ENCODE measurements at places on chromosomes 1 and 21.
A peak's percentile ranks its signal among the peaks of the same experiment; 100 is the strongest.

DNA sequence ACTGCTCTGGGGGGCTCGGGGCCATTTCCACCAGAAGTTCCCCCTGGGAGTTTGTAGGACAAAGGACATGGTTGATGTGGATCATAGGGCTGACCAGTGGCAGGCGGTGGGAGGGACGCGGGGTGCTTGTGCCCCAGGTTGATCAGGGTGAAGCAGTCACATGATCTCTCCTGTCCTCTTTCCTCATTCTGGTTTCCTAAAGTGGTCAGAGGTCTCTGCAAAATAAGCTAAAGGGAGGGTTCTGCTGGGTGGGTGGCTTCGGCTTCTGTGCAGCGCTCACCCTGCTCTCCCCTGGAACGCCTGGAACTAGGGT is 9.2 kb downstream of the PDXK start:
- no peak for DNase-seq

- no peak for DNase-seq
These were observed 486.9 kb upstream of the USP24 start for GRCh38 chr1:55702064-55702463.

DNA sequence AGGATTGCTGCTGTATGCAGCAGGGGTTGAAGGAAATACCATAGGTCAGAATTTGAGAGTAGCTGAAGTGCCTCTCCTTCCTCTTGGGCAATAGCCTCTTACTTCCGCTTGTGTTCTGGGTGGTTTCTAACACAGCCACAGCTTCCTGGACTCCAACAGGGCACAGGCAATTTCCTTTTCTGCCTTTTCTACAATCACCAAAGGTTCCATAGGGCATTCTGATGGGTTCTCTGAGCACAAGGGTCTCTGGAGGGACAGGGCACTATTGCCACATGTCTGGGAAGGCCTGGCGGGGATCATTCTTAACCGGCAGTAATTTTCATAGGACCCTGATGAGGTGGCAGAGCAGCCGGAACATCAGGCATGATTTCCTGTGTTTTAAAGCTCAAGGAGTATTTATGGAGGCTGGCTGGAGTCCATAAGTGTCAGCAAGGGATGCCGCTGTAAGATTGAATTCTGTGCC is 5.5 kb upstream of the AGTRAP start:
- peak; percentile 29 for DNase-seq

DNA sequence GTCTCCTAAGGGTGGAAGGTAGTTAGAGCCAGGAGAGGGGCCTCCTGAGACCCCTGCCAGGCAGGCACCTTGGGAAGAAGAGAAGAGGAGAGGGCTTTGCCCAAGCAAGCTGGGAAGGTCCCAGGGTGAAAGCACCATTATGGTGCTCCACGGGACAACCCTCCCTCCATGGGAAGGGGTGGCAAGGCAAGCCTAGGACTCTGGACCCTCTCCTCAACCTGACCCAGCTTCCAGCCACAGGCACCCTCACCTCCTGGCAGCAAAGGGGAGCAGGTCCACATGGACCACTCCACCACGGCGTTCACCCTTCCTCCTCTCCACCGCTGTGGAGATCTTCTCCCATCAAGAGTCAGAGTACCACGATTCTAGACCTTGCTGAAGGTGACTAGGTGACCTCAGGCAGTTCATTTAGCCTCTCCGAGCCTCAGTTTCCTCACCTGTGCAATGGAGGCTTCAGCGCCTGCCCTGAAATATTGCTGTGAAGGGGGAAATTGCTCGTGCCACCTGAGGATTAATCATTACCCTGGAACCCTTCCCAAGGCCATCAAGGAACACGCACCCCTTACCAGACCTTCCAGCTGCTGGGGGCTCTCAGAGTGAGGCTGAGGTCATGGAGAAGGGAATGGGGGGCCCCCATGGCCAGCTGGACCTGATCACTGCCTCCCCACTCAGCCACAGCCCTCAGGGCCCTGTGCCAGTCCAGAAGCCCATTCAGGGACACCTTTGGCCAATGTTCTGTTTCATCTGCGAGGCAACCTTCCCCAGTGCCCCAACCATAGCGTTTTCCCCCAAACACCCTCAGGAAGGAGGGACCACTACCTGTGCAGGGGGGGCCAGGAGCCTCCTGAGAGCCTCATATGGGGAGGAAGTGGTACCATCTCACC is 1.6 kb downstream of the RAP1GAP start:
- no peak for DNase-seq

GRCh38 chr21:42855171-42855936 is 24.0 kb downstream of the WDR4 start:
- no peak for DNase-seq

GRCh38 chr1:41799723-41800122 is 119.0 kb downstream of the HIVEP3 start:
- peak; percentile 35 for DNase-seq

GRCh38 chr1:53546409-53547155 is 87.4 kb downstream of the DMRTB1 start:
- DNase-seq, result no peak

DNA sequence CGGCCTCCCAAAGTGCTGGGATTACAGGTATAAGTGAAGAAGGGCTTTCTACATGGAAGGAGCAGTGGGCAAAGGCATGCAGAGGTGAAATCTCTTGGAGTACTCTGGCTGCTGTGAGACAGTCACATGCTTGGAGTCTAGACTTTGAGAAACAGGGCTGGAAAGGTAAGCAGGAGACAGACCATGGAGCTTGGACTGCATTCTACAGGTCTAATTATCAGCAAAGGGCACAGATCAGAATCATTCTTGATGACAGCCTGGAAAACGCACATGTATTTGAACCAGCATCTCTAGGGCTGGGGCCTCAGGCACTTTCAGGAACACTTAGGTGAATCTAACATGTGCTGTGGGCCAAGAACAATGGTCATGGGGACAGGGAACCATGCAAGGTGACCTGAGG is 7.3 kb upstream of the PRELP start:
- DNase-seq, result no peak

- no peak for DNase-seq
These were observed 281.0 kb upstream of the DEPDC1 start for GRCh38 chr1:68777851-68778250.

DNA sequence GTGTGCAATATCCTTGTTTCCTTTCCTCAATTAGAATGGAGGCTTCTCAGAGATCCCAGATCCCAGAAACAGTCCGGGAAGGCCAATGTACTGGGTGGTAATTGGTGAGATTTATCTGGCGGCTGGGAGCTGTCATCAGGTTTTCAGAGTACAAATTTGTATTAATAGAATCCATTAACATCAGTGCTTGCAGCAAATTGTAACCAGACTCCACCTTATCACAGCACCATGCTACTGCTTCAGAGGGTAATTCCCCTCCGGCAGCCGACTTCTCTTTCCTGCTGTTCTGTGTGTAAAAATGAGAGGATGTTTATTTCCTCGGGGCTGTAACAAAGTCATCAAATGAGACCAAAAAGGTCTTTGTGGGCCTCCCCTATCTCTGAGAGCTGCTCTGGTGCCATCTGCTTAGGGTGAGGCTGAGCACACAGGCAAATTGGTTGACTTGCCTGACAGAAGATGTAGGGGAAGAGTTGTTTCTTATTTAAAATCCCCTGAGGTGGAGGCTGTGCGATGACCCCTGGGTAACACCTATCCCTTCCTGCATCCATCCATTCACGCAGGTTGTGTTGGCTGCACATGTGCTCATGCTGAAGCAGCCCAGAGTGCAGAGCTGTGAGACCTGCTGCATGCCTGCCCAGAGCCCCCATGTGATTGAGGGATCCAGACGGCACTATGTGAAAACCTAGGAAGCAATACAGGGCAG is 19.2 kb downstream of the NFASC start:
- no peak for DNase-seq

- no peak for DNase-seq
These were observed 6.1 kb downstream of the PFKFB2 start for GRCh38 chr1:207058878-207059867.

DNA sequence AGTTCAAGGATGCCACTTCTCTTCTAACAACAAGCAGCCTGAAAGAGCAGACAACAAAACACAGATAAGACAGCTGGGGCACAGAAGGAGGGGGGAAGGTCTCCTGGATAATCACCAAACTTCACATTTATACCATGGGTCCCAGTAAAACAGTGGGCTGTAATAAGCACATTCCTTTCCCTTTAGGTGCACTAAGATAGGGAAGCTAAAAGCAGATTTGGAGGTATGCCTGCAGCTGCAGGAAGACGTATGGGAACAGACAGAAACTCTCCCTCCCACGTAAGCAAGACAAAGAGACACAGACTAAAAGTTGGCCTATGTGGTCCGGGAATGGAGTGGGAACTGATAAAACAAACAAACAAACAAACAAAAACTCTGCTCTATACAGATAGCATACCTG is 612.1 kb downstream of the MRPL39 start:
- no peak for DNase-seq

DNA sequence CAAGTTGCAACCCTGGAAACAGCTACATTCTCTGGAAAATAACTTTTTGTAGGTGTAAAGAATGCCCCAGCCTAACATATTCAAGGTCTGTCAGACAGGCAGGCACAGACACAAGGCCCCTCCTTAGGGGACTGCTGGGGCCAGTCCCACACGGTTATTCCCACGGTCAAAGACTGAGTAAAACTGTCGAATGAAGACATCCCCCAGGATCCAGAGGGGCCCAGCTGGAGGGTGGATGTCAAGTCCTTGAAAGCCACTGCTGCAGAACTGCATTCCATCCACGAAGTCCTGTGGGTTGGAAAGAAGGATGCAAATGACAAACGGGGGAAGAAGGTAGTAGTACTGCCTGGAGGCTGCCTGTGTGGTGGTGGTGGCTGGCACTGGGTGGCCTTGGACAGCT is 6.9 kb upstream of the RAB7B start:
- DNase-seq, result no peak

GRCh38 chr21:26124421-26124833 is 46.1 kb downstream of the APP start:
- no peak for DNase-seq

DNA sequence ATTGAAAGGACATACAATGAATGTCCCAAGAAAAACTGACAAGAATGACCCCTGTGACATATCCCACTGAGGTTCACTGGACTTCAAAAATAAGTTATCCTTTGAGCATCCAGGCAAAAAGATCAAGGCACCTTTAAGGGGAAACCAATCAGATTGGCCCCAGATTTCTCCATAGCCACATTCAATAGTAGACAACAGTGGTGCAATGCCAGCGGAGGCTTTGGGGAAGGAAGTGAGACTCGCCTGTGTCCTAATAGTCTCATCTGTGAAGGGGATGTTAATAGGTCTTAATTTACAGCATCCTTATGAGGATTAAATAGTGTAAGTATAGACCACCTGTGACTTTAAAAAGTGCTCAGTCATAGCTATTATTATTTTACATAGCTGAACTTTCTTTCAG is 21.5 kb downstream of the RPL5 start:
- DNase-seq, result no peak

DNA sequence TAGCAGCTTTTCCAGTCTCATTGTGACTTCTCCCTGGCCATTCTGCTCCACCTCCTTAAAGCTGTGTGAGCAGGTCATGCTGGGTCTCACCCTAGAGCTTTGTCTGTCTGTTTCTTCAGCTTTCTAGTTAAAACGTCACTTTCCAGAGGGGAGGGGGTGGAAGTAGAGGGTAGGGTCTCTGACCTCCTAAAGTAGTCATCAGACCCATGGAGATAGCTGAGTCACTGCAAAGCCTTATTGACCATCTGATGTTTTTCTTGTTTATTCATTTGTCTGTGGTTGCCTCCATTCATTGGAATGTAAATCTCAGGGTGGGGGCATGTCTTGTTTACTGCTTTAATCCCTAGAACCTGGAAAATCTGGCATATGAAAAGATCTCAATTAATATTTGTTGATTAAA is 52.7 kb downstream of the ELF3 start:
- DNase-seq, result no peak

- no peak for DNase-seq
These were observed 37.0 kb downstream of the PCSK9 start for GRCh38 chr1:55076356-55076755.

GRCh38 chr1:201745023-201745422 is 83.9 kb upstream of the IPO9 start:
- no peak for DNase-seq

DNA sequence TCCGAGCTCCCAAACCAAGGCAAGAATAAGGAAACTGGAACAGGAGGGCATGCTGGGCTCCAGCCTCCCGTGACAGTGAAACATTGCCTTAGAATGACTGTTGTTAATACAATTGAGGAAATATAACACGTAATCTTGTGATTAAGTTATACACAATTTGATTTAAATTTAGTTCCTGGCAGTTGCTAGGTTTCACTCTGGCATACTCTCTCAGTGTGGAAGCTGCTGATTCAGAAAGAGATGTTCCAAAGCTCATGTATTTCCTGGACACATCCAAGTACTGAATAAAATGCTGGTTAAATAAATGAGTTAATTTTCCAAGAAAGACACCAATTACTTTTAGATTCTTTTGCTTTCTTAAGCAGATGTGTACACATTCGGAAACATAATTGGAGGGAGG is 176.1 kb downstream of the GRIK1 start:
- DNase-seq, result no peak

DNA sequence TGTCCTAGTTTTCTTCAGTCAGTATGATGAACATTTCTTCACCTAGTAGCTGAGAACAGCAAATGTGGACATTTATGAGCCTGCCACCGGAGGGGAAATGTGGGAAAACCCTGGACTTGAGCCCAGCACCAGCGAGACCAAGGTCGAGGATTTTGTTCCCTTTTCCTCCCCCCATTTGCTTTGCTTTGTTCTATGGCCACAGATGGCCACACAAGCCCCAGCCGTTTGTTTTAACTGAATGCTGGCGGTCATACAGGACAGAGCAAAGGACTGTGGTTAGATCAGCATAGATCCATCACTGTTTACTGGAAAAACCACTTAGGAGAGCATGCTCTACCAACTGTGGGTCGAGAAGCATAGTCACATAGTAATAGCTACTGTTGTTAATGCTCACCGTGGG is 20.9 kb downstream of the SH2D2A start:
- DNase-seq, result no peak

DNA sequence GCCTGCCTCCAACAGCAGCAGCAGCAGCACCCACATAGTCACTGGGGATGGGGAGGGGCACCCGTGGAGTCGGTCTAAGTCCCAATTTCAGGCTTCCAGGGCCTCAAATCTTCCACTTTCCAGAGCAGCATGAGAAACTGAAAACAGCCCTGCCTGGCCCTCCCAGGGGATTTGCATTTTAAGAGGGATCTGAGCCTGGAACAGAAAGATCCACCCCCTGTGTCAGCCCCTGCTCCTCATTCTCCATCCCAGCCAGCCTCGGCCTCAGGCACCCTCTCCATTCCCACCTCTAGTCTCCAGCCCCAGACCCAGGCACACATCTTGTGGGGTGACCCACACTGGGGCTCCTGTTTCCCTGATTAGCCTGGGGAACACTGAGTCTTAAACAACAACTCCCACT is 51.8 kb downstream of the FBXO2 start:
- no peak for DNase-seq

GRCh38 chr1:160781914-160782689 is 13.9 kb upstream of the LY9 start:
- DNase-seq, result no peak

GRCh38 chr1:167722870-167723251 is 1.1 kb downstream of the MPZL1 start:
- no peak for DNase-seq

Data from H54 (cell line).